ENCODE measurements at places on chromosomes 3 and 15.

DNA sequence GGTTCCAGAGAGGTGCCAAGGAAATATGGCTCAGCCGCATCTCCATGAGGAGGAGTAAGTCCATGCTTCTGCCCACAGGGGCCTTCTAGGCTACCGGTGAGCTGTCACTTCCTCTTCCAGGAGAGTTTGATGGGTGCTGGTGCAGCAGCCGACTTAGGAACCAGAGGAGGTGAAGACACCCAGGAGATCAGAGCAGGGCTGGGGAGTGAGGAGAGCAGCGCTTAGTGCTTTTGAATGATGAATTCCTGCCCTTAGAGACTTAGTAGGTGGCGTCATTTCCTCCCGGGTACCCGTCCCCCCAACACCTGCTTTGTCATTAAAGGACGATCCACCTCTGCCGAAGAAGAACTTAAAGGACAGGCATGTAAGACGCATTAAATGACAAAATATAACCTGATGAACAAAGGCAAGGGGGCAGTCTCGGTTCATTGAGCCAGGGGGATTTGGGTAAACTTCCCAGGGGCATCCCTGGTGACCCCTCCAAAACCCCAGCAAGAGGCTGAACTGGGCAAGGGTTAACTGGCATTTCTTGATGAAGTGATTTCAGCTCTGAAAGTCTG is 67.6 kb downstream of the HES1 start:
- DNase-seq = peak; percentile 68

GRCh38 chr15:70378126-70379031 is 280.7 kb upstream of the TLE3 start:
- DNase-seq = no peak

- peak; percentile 32 for DNase-seq
Observed at GRCh38 chr3:61110576-61110975, 140.7 kb downstream of the FHIT start.

- no peak for DNase-seq
Observed at GRCh38 chr3:121878411-121878810, 15.8 kb upstream of the SLC15A2 start.

DNA sequence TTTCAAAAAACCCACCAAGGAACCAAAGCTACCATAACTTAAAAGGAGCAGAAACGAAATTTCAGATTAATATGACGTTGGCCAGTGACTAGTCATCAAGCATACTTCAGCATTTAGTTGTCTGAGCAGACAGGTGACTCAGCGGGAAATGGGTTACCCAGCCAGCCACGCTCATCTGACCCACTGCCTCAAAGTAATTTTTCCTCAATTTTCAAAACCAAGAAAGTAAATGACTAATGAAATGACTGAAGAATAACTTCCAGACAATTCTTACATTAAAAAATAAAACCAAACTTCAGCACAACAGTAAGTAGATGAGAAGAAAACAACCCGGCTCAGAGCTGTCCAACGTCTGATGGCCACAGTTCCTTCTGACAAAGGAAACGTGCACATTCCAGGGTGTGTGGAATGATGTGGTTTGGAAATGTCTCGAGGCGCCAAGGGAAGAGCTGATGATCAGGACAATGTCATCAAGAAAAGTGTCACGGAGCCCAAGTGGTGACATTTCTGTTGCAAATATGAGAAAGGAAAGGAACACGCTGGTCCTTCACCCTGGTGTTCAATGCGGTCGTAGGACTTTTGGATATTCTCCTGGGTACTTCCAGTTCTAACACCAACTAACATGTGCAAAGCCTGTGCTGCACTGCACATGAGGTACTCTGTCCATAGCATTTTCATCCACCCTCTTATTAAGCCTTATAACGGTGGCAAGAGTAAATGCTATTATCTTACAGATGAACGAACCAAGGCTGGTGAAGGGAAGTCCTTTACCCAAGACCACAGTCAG is 79.1 kb downstream of the FOXP1 start:
- no peak for DNase-seq

DNA sequence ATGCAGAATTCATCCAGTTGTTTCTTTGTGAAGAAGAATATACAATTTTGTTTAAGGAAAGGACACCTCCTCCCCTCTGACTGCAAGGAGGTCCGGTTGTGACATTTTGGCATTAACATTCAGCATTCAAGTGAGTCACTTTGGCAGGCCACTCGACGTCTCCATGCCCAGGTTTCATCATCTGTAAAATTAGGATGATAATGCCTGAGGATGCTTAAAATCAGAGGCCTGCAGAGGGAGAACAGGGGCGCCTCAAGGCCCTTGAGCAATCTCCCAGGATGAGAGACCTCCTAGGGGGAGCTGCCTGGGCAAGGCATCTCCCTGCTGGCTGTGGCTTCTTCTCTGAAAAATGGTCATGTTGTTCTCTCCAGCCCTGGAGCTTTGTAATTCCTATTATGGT is 236.0 kb downstream of the CACNA2D3 start:
- no peak for DNase-seq

Measured in GM20000 (cell line).